AG08395 (cell line): ENCODE measurements at places on chromosomes 5 and 9.

DNA sequence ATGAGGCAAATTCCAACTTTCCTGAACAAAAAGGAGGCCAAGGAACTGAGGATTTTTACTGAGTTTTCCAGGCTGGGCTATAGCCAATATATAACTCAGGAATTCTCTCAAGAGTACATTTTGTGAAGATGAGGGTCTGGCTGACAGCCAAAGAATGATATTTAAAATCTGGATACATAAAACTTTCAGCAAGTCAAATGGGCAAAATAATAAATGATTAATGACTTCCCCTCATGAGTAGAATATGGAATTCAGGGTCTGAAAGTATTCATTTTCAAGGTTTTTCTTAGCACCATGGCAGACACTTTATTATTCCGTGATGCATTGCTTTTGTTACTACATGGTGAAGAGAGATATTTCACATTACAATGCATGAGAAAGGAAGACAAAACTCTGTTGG lies 7.8 kb downstream of the FAM81B start:
- DNase-seq, result no peak

DNA sequence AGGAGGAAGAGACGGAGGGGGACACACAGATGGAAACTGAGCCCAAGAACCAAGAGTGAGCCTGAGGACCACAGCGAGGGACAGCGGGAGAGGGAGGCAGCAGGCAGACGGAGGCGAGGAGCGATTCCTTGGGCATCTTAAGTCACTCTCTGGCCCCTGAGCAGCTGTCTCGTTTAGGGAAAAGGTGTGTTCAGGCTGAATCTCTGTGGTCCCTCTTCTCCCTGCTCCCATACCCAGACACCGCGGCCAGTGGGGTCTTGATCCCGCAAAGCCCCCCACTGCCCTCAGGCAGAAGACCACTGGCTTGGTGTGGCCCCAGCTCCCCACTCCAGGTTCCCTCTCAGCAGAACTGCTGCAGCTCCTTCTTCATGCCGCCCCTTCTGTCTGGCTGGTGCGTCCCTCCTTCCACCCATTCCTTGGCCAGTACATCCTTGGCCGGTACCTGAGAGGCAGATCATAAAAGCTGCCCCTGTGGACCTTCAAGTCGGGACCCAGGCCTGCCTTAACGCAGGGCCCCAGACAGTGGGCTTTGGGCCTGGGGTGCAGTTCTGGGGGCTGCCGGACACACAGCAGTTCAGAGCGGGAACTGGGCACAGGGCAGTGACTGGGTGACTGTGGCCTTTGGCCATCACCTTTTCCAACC lies 5.8 kb upstream of the RALGDS start:
- DNase-seq, result no peak

DNA sequence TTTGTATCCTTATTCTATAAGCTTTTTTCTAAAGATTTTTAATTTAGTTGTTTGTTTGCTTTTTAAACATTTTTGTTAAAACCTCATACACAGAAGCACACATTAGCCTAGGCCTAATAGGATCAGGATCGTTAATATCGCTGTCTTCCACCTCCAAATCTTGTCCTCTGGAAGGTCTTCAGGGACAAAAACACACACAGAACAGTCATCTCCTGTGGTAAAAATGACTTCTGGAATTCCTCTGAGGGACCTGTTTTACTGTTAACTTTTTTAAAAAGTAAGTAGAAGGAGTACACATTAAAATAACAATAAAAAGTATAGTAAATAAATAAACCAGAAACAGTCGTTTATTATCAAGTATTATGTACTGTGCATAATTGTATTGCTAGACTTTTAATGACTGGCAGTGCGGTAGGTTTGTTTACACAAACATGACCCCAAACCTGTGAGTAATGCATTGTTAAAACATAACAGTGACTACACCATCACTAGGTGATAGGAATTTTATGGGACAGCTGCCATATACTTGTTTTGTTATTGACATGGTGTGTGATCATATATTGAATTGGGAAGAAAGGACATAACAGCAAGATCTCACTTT lies 109.6 kb downstream of the ZCCHC7 start:
- no peak for DNase-seq

- no peak for DNase-seq
These were observed 397.6 kb downstream of the RASEF start for GRCh38 chr9:82665324-82665723.

DNA sequence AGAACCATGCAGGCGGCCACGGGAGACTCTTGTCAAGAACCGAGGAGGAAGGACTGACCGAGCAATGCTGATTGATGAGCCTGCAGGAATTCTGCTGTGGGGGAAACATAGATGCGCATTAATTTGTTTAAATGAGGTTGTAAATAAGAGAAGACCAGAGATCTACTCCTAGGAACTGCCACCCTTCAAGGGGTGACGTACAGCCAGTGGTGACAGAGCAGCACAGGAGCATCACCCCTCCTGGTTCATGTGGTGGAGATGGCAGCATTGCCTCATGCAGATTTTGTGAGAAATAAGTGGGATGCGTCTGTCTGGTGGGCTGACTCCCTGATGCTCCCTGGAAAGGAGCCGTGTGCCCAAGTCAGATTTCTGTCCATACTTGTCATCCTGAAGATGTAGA lies 22.2 kb downstream of the SRD5A1 start:
- DNase-seq, result no peak

- DNase-seq, result no peak
These were observed 124.6 kb downstream of the UNC13B start for GRCh38 chr9:35286381-35286780.

DNA sequence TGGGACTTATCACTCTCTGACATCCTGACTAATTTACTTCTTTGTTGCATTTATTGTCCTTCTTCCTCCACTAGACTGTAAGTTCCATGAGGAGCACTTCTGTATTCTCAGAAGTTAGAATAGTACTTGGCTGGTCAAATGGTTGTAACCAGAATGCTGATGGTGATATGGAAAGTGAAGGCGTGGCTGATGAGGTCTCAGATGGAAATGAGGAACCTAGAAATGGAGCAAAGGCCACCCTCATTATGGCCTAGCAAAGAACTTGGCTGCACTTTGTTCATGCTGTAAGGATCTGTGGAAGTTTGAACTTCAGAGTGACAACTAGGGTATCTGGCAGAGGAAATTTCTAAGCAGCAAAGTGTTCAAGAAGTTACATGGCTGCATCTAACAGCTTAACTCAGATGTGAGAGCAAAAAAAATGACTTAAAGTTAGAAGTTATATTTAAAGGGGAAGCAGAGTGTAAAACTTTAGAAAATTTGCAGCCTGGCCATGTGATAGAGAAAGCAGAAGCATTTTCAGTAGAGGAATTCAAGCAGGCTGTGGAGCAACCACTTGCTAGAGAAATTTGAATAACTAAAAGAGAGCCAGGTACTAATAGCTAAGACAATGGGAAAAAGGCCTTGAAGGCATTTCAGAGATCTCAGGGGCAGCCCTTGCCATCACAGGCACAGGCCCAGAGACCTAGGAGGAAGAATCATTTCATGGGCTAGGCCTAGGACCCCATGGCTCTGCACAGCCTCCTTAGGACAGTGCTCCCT lies 14.9 kb upstream of the SLC22A5 start:
- DNase-seq, result no peak

DNA sequence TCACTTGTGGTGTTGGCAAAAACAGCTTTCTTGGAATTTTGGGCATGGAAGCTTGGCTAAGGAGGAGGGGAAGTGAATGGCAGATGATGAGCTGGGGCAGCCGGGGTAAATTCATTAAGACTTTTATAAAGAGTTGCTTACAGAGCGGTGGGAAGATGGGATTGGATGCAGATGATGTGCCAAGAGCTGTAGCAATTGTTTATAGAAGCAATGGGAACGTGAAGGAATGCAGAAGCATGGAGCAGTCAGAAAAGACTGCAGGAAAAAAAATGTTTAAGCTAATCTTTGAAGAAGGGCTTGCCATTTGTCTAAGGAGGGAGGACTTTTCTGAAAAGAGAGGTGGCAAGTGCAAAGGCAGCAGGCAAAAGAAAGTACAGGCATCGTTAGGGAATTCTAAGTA lies 86.6 kb upstream of the SHISAL2B start:
- DNase-seq, result no peak

DNA sequence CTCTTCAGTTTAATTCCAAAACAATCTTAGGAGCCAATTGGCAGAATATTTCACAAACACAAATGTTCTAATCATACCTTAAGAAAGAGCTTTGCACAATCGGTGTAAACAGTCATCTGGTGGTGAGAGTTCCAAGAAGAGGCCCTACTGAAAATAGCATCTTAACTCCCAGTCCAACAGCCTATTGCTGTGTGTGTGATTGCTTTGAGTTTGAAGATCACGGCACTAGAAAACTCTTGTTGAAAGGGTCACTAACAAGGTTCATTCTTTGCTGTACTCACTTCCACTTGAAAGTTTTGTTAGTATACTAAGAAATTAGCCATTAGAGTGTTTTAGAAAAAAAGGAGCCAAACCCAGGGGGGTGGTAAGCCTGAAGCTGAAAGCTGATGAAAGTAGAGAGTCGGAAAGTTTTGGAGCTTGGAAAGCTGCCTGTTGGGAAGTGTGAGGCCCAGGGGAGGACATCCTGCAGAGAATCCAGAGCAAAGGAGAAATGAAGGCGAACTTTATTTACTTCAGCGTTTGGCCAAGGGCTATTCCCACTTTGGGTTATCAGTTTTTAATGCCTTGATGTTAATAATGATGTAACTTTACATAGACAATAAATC lies 180.3 kb upstream of the GHR start:
- no peak for DNase-seq

GRCh38 chr9:97220894-97221477 lies 86.5 kb upstream of the CCDC180 start:
- DNase-seq, result no peak

DNA sequence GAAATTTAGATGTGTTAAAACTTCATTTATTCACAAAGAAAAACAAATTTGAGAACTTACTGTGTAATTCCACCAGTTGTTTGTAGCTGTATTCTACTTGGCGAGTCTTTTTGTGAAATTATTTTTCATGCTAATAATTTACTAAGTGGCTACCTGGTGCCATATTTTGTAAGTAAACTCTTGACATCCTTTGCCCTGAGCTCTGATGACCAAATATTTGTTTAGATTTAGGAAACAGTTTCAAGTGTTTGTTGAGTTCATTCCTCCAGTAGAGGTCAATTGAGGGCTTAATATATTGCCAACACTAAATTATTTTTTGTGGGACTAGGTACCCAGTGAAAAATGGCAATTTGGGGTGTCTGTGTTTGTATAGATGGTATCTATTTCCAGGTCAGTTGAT lies 3.7 kb downstream of the CNTLN start:
- no peak for DNase-seq

- no peak for DNase-seq
These were observed 4.4 kb downstream of the IL33 start for GRCh38 chr9:6219981-6220380.

DNA sequence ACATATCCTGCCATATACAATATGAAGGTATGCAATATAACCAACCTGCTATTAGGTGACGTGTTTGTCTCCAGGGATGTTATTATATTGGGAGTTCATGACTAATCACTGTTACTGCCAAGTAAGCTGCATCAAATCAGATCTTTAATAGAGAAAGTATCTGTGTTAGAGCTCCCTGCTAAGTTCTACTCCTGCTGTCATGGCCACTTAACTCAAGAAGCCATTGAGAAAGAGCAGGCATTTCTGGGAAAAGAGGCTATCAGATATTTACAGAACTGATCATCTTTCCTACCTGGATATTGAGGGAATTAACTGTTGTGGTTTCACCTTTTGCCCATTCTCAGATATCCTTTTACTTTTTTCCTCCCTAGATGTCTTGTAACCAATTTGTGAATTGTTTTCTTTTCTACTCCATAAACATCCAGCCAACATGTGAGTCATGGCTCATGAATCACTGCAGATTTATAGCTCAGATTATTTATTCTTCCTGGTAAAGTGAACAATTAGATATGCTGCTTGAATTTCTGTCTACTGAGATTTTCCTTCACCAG lies 634.8 kb upstream of the FAM174A start:
- DNase-seq, result no peak

DNA sequence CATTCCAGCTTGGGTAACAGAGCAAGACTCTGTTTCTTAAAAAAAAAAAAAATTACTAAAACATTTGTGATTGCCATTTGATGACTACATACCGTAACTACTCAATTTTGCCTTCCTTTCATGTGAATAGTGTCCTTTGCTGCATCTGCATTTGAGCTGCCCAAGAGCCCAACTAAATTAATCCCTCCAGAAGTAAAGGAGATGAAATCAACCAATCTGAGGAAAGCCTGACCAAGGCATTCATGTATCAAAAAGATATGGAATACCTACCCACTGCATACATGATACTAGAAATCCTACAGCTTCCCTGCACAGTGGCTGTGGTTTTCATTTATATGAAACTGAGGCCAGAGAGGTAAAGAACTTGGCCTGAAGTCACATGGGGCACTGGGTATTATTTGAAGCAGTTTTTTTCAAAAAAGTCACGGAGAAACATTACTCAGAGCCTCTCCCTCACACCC lies 177.5 kb downstream of the AOPEP start:
- peak; percentile 74 for DNase-seq

DNA sequence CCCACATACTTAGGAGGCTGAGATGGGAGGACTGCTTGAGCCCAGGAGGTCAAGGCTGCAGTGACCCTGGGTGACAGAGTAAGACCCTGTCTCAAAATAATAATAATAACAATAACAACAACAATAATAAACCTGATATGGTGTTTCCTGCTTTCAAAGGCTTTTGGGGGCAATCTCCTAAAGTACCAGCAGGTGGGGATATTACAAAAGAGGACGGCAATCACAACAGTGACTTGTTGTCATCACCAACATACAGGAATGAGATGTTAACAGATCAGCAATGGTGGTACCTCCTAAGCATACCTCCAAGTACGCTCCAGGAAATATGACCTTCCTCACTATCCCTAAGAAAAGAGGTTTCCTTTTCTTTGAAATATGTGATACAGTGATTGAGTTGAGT lies 91.1 kb upstream of the RNF180 start:
- peak; percentile 7 for DNase-seq

DNA sequence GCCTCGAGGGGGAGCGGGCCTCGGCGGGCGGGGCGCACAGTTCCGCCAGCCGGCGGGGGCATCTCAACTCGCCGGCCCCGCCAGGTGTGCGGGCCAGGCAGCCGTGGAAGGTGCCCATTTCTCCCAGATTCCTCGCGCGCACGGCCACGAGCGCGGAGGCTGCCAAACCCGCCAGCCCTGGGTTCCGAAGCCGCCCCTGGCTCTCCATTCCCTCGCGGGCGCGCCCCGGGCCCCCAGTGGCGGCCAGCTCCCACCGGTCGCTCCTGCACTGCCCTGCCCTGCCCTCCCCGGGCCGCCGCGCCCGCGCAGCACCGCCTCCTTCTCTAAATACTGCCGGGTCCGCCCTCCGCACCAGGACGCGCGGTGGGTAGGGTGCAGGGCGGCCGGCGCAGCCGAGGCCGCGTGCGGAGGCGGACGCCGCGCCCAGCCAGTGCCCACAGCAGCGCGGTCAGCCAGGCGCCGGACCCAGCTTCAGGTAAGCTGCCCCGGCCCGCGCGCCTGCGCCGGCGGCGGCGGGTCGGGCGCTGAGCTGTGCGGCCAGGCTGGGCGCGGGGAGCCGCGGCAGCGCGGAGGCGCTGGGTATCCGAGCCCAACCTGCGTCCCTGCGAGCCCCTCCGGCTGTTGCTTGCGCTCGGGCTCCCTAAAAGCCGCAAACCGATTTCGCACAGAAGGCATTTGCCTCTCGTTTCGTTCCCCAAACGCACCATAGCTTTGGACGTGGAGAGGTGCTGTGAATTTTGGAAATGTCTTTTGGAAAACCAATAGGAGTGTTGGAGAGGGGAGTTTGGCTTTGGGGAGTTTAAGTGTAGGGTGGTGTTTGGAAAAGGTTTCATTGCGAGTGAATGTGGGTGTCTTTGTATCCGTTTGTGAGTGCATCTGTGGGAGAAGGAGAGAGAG lies at the start of gene TMEM171:
TMEM171 (plus strand) TSS at position 354 of the 897 bp plus-strand sequence. CDS start 2,799 bp downstream, outside the sequence.
- peak; percentile 52 for DNase-seq

GRCh38 chr9:91126761-91127445 lies 234.8 kb downstream of the AUH start:
- peak; percentile 26 for DNase-seq

- no peak for DNase-seq
These were observed 61.2 kb downstream of the UBAP1 start for GRCh38 chr9:34240006-34240405.
